WTC11 (cell line): ENCODE measurements at places on chromosomes 3 and 15.

GRCh38 chr3:101069901-101070798 lies 76.9 kb upstream of the ABI3BP start:
- DNase-seq = peak; percentile 92

DNA sequence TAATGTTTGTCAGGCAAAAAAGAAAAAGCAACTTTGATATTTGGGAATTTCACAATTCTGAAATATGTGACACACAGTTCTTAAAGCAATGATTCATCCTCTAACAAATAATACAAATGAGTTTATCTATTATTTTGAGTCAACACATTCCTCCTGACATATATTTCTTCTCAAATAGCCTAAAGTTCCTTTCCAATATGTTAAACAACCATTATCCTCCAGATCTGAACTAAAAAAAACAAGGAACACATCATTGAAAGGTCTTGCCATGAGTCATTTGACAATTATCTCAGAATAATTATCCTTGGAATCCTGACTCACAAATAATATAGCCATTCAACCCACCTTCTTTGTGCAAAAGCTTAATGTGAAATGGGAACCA lies 208.7 kb upstream of the CDIN1 start:
- DNase-seq = no peak

- no peak for DNase-seq
Observed at GRCh38 chr3:106338582-106339214, 469.9 kb upstream of the CBLB start.

DNA sequence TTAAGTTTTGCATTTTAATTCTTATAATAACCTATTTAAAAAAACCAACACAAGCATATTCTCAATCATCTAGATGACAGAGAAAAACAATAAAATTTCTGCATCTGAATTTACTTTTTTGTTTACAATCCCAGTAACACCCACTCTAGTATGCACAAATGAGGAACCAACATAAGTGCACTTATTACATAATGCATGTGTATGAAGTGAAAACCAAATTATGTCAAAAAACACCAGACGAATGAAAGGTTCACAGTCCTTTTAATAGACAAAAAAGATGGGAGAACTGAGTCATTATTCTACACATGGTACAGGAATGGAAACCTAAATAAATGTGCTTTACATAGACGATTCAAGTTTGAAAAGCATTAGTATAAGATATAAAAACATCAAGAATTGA lies 91.7 kb downstream of the NR1I2 start:
- DNase-seq = no peak

DNA sequence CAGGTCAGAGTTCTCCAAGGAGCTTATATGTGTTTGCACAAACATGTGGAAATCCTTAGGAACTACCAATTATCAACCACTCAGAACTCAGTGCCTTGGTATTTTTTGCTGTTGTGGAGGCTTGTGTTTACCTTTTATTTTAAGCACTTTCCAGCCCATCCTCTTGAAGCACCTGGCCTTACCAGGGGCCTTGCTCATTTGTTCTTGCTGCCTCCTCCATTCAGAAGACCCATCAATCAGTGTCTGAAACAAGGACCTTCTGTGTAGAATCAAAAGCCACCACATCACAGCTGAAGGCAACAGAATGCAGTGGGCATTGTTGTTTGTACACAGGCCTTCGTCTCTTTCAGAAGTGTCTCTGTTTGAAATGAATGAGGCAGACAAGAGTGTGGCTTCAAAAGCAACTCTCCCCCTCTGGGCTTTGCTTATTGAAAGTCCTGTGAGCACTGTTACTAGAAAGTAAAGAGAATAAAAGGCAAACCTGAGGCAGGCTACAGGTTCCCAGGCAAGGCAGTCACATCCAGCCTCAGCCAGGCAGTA lies 24.5 kb upstream of the LIPC start:
- DNase-seq = no peak

DNA sequence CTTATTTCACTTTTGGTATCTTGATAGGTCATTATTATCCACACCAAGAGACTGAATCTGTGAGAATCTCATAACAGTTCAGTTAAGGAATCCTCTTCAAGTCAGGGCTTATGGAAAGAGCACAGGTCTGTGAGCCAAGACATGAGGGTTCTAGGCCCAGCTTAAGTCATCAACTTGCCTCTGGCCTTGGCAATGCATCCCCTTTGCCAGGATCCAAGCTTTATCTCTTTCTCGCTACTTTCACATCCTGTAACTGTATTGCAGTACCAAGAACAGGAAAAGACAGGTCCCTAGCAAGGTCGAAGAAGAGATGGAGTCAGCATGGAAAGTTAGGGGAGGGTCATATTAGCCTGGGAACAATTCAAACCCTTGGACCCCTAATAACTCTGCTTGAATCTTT lies 13.5 kb upstream of the APOD start:
- no peak for DNase-seq

DNA sequence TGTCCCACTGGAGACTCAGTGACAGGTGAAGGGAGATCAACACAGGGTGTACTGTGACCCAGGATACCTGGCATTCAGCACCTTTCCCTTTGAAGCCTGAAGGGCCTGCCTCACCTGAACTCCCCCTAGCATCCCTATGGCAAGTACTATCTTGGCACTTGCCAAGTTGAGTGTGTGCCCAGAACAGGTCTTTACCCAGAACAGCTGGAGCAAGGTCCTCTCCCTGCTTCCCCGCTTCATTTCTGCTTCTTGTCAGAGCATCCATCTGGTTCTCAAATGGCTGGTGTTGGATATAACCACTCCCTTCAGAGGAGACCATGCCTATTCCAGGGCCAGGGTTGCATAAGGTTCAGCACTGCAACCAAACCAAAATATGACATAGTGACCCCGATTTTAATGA lies 73.0 kb downstream of the FAM43A start:
- DNase-seq = no peak

DNA sequence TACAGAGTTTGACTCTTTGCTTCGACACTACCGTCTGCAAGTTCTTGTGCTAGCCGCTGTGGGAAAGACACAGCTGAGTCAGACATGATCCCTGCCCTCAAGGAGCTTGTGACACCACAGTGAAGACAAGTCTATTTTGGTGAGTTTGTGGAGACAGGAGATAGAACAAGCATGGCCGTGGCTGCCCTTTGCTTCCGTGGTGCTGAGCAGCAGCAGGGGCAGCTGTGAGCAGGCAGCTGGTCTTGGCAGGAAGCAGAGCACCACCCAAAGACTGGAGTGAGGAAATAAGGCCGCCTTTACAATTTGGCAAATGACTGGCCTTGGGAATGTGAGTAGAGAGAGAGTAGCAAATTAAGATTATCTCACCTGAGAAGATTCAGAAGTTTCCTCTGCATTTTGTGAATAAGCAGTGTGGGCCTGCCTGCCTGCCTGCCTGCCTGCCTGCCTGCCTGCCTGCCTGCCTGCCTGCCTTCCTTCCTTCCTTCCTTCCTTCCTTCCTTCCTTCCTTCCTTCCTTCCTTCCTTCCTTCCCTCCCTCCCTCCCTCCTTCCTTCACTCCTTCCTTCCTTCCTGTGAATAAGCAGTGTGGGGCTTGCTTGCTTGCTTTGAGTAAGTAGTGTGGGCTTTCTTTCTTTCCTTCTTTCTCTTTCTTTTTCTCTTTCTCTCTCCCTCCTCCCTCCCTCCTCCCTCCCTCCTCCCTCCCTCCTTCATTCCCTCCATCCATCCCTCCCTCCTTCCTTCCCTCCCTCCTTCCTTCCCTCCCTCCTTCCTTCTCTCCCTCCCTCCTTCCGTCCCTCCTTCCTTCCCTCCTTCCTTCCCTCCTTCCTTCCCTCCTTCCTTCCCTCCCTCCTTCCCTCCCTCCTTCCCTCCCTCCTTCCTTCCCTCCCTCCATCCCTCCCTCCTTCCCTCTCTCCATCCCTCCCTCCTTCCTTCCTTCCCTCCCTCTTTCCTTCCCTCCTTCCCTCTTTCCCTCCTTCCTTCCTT lies 1.6 kb upstream of the GCNT3 start:
- no peak for DNase-seq

DNA sequence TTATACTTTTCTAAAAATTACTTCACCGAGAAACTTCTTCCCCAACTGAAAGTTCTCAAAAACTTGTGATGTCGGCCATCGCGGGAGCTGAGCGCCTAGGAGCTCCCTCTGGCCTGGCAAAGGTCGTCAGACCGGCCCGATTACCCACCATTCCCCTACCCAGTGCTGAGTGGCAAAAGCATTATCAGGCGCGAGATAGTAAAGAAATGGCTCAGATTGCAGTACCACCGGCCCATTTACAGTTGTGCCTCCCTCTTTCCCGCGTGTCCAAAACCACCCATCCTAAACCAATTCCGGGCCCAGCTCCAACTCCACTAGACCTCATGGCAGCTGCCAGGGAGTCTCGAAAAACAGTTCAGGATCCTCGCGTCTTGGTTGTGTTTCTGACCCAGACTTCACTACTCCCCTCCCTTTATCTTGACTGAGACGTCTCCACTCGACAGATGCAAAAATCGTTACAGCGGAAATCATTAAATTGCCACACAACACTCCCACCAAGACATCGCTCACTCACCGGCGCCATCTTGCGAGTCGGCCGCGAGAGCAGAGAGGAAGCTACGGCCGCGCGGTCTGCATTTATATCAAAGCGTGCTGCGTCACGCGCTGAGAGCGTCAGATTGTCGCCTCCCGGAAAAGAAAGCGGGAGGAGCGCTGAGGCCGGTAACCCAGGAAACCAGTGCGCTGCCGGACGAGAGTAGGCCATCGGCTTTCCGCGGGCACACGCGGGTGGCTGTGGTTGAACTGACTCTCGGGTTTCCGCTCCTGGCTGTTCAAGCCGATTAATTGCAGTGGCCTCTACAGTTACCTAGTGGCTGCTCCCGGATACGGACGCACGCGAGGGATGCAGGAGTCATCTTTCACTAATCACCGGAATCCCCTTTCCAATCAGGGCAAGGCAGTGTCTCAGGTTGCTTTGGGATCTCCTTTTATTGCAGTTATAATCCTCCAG lies at the start of gene RPL22L1:
Gene RPL22L1 (minus strand): TSS at position 551 of the 949 bp plus-strand sequence. CDS start 28 bp downstream, at position 523.
- DNase-seq = peak; percentile 91

- DNase-seq = peak; percentile 26
Observed at GRCh38 chr15:76057332-76058000, 2.3 kb upstream of the TMEM266 start.

- DNase-seq = peak; percentile 81
Observed at GRCh38 chr3:48561045-48561736, 2.4 kb downstream of the UCN2 start.

- peak; percentile 87 for DNase-seq
Observed at GRCh38 chr15:60004009-60004845, at the start of gene FOXB1. Gene FOXB1, plus strand, starts transcription at chr15:60004311. Its CDS starts 653 bp downstream, at chr15:60004964.

DNA sequence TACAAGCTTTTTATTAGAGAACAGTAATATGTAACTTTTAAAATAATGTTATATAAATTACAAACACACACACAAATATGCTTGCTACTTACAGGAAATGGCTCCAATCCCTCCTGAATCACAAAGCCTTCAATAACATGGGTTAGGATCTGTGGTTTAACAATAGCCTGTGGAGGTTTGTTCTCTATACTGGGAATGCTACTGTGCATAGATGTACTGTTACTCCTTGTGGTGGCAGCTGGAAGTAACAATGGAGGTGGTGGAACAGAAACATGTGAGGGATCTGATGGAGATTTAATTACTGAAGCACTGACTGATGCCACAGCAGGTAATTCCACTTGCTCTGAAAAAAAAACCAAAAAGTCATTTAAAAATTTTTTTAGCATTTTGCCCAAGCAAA lies 64.4 kb downstream of the PHC3 start:
- no peak for DNase-seq

DNA sequence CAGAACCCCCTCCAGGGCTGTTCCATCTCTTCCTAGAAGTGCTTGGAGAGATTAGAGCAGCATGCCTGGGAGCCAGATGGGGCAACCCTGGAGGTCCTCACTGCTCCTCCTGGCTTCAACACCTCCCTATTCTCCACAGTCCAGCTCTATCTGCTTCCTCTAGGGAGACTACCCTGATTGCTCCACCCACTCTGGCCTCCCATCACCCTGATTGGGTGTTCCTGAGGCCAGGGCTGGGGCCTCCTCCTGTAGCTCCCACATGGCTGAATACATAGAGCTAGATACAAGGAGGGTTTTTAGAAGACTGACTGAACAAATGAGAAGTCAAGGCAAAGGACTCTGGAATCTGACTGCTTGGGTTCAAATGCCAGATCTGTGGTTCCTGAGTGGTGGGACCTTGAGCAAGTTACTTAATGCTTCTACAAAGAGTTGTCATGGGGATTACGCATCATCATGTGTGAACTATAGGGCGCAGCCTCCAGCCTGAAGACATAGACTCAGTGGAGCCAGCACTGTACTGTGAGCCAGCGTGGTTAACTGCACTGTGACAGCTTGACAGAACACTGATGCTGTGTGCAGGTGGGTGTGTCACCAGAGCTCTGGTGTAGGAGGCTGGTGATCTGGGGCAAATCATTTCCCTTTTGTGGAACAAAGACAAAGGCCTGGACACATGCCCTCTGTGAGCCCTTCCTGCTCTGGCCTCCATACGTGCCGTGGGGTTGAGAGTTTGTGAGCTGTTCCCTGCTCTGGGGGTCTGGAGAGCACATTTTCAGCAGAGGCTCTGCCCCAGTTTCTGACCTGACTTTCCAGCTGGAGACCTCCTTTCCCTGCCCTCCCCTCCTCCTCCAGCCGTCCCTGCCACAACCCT lies 74.8 kb downstream of the SCN5A start:
- no peak for DNase-seq
